Left cardiac atrium (tissue), 4 donors: ENCODE measurements at places on chromosomes 12 and 14.

DNA sequence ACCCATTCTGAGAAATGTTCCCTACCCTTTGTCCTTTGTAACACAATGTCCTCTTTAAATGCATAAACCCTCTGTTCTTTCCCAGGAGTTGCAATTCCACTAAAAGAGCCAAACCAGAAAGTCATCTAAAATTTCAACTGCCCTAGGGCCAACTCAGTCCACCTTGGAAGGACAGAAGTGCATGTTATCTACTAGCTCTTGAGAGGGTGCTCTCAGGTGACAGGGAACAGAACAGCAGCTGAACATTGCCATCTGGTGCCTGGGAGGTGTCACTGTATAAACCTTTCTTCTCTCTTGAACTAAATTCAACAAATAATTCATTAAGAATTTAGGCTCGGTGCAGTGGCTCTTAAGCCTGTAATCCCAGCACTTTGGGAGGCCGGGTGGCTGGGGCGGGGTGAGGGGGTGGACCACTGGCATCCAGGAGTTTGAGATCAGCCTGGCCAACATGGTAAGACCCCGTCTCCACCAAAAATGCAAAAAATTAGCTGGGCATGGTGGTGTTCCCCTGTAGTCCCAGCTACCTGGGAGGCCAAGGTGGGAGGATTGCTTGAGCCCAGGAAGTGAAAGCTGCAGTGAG, 10.3 kb upstream of the FERMT2 start:
- DNase-seq, result peak; percentile 42

DNA sequence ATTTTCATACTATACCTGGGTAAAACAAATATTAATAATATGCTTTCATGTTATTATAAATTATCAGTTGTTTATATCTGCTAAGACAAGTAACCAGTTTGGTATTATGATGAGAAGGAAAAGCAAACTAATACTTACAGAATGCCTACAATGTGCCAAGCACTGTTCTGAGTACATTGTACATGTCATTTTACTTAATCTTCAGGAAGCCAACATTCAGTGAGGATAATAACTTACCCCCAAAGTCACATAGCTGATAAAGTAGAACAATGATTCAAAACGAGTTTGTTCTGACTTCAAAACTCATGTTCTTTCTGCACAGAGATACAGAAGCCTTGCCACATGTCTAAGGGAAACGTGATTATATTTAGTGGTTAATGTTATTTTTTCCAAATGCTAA, 89.0 kb upstream of the DIO2 start:
- no peak for DNase-seq

DNA sequence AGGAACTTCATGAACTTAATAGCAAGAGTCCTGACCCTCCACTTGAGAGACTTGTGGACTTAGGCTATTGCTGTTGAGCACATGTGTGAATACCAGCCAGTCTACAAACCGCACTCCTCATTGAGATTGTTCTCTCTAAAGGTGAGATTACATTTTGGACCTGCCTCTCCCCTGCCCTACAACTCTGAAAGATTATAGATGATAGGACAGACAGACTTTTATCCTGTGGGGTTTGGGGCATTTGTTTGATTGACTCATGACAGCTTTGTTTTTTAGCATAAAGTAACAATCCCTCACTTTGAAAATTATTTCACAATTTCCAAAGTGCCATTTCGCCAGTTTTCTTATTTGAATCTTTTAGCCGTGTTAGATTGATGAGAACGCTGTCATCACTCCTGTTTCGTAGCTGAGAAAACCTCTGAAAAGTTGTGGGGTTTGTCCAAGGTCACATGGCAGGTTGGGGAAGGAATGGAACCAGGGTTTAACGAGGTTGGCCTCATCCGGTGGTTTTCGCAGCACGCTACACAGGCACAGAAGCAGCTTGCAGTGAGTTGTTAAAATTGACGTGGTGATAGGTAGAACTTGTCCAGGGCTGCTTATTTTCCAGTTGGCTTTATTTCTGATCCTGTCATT, 836 bp downstream of the EVL start:
- DNase-seq, result no peak

- no peak for DNase-seq
Measured at GRCh38 chr14:76976240-76977005, 52.1 kb downstream of the IRF2BPL start.

GRCh38 chr12:68944296-68945076, 11.5 kb upstream of the CPM start:
- DNase-seq, result no peak

GRCh38 chr12:9797722-9798619, 29.3 kb upstream of the KLRF1 start:
- DNase-seq, result no peak

- no peak for DNase-seq
Measured at GRCh38 chr12:127657036-127657435, 609.9 kb upstream of the TMEM132C start.

- DNase-seq, result no peak
Measured at GRCh38 chr14:89121968-89122620, 294.9 kb downstream of the FOXN3 start.

DNA sequence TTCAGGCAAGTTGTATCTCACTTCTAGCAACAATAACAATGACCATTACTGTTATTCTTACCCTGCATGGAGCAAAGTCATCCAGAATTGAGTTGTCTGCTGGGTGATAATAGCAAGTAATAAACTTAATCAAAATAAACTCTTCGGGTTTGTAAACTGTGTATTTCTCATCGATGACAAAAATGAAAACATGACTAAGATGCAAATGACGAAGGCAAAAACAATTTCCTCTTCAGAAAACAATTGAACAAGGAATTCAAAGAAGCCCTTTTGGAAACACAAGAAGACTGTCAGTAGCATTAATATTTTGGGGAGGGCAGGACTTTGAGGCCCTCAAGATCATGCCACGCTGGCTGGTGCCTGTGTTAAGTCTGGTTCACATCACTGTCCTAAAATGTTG, 232.0 kb downstream of the BTG1 start:
- DNase-seq, result no peak

GRCh38 chr14:25103271-25103670, 53.3 kb upstream of the STXBP6 start:
- no peak for DNase-seq

DNA sequence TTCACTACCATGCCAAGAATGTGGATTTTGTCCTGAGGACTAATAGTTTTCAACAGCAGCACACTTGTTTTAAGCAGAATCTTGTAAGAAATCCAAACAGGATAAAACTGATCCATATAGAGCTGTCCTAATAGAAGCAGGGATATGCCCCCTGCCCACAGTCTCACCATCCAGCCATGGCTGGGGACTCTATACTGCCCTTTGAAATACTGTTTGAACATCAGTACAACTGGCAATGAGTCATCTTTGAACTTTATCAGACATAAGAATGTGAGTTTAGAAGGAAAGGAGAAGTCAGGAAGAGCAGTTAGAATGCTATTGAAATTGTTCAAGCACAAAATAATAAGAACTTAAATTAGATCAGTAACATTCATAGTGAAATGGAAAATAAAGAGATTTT, 3.8 kb upstream of the C12orf42 start:
- DNase-seq, result no peak

GRCh38 chr12:27732281-27732680, 21.6 kb downstream of the MRPS35 start:
- DNase-seq, result no peak

DNA sequence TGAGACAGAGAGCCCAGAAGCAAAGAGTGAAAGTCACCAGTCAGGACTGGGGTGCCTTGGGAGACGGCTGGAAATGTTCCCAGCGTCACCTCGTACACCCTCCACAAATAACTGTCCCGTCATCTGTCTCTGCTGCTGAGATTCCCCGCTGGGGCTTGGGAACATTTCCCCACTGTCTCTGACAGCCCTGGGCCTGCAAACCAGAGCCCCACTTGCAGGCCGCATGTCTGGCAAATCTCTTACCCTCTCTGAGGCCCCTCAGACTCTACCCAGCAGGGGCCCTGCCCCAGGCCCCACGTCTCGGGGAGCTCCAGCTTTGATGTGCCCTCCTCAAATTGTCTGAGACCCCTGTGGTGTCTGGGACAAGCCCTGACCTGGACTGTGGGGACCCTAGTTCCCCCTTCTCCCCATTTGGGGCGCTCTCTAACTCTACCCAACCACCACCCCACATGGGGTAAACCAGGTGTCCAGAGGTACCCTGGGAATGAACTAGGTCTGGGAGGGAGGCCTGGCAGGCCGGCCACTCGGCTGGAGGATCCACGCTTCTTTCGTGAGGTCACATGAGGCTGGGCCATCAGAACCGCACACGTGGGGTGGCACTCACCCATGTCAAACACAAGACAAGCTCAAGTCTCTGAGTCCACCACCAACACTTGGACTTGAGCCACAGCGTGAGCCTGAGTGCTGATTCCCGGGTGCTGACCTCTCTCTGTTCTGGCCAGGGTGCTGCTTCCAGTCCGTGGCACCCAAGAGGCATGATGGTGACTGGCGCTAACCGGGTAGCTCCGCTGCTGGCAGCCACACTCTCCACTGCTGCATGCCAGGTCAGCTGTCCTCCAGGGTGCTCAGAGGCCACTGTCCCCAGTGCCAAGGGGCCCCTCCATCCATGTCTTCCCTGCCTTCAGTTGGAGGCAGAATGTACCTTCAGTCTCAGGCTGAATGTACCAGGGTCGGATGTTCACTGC, 59.8 kb downstream of the DIO3 start:
- DNase-seq, result no peak

- DNase-seq, result no peak
Measured at GRCh38 chr12:1099158-1099557, 108.1 kb downstream of the ERC1 start.

DNA sequence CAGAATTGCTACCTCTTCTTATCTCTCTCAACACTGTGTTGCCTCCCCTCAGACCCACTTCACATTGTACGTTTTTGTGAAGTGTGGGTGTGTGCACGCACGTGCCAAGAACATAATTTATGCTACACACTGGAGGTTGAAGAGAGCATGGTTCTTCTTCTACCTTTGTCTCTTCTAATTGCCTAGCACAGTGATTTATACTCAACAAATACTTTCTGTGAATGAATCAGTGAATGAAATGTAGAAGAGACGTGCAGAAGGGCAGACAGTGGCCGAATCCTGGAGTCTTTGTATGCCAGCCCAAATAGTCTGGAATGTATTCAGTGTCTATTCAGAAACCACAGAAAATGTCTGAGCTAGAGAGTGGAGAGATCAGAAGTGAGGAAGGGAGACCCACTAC, 4.6 kb upstream of the SAMD4A start:
- DNase-seq, result no peak

DNA sequence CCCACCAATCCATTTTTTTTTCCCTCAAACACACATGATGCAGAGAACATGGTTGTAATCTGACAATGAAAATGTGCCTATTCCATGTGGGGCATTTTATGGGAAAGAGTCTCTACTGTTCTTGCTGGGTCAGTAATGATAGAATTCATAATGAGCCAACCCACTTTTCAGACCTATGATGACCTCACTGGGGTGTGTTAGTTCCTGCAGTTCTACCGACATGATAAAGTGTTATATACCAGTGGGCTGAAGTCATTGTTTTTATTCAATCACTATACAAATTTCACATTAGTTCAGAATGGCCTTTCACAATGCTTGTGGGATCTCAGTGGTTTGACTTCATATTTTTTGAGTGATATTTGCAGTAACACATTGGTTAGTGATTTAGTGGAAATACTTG, 47.5 kb downstream of the PPFIBP1 start:
- no peak for DNase-seq

DNA sequence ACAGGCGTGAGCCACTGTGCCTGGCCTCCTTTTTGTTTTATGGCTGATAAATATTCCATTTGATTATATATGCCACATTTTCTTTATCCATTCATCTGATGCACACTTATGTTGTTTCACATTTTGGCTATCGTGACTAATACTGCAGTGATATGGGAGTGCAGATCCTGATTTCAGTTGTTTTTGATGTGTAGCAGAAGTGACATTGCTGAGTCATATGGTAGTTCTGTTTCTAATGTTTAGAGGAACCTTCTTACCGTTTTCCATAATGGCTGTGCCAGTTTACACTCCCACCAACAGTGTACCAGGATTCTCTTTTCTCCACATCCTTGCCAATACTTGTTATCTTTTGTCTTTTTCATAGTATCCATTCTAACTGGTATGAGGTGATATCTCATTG, 235.9 kb downstream of the ERC1 start:
- DNase-seq, result no peak

DNA sequence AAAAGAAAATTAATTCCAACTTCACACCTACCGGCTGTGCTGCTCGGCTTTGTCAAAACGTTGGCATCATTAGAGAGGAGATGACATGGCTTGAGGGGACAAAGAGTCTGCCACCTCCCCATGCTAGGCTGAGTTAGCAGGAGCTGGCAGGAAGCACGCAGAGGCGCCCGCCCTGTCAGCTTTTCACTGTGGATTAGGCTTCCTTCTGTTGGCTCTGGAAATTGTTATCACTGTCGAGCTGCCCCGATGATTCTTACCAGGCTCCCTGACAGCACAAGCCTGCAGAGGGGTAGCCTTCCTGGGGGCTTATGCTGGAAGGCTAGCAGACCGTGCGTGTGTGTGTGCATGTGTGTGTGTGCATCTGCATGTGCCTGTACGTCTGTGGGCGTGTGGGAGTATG, 490.9 kb upstream of the TBX3 start:
- DNase-seq, result no peak

- no peak for DNase-seq
Measured at GRCh38 chr14:98886982-98887381, 385.0 kb downstream of the BCL11B start.

DNA sequence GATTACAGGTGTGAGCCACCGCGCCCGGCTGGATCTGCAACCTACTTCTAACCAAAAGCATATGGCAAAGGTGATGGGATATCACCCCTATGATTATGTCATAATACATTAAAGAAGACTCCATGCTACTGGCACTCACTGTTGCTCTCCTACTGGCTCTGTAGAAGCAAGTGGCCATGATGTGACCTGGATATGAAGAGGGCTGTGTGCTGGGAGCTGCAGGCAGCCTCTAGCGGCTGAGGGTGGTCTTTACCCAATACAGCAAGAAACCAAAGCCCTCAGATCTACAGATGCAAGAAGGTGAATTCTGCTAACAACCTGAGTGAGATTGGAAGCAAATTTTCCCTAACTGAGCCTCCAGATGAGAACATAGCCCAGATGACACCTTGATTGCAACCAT, 34.2 kb upstream of the TRIM9 start:
- DNase-seq, result no peak

DNA sequence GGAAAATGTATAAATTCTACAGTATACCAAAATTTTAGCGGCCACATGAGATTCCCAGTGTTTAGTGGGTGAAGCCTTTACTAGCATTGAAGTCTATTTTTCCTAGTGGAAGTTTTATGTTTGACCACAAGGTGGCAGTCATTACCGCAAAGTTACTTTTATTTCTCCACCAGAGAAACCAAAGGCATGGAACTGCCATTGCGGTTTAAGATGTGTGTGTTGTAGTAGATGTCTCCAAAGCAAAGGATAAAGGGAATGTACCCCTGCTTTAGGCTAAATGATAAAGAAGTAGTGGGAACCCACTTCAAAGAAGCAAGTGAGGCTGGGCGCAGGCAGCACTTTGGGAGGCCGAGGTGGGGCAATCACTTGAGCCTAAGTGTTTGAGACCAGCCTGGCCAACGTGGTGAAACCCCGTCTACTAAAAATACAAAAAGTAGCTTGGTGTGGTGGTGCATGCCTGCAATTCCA, 140.5 kb downstream of the PRKCH start:
- no peak for DNase-seq

- DNase-seq, result peak; percentile 52
Measured at GRCh38 chr14:91303091-91303923, 58.8 kb upstream of the GPR68 start.
